ENCODE measurements at places on chromosomes 7 and 10.
A peak's percentile ranks its signal among the peaks of the same experiment; 100 is the strongest.

DNA sequence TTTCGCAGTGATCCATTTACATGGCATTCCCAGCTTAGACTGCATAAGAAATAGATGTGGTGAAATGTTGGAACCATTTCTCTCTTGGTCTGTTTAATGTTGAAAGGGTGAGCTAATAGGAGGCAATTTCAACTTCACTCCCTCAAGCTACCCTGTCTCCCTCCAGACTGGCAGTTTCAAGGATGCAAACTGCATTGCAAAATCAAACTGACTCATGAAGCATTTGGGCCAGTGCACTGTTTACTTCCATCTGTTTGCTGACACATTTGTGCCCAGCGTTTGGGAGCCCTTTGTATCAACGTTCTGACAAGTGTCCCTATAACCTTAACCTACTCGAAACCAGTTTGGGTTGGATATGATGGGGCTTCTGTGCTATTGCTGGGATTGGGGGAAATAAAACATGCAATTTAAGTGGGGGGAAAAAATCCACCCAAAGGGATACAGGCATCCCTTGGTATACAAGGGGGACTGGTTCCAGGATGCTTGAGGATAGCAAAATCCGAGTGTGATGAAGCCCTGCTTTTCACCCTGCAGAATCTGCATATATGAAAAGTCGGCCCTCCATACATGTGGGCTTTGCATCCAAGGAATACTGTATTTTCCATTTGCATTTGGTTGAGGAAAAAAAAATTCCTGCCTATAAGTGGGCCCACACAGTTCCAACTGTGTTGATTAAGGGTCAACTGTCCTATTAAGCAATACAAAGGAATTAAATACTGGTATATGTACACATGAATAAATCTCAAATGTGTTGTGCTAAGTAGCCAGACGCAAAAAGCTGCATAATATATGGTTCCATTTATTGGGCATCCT is 15.6 kb downstream of the RHEB start:
- DNase-seq: peak; percentile 87

DNA sequence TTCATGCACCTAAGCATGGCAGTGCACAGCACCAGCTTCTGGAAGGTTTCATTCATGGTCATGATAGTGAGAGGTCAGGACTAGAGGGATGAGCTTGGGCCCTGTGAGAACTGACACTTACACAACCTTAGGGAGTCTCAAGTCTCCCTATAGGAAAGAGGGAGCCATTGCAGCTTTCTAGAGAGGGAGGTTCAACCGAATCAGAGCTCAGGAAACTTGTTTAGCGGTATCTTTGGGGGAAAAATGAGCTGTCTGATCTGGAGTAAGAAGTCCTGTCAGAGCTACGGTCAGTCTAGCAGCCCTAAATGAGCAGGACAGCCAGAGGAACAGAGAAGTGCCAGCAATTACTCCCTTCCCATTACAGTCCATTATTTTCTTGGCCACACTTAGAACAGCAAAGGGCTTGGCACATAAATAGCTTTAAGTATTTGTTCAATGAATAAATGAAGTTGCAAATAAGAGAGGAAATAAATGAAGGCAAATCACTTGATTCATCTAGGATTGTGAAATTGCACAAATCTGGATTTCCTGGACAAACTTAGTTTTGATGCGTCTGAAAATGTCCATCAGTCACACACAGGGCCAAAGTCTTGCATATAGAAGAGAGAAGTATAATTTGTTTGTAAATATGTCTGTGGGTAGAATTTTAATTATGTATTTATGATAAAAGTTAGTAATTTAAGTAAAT is 262.0 kb downstream of the GLI3 start:
- DNase-seq: no peak

DNA sequence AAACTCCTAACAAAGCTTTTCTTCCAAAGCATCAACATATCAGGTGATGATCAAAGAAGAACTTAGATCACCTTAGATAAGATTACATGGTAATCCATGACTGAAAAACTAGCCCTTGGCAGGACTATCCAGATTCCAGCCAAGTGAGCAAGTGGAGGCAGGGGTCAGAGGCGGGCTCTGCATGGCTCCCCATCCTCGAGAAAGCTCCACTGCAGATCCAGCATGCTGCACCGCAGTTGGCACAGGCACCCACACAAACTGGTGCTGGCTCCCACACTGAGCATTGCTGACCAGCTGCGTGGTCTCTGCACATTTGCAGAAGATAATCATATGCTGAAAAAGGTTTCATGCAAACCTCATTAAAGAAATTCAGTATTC is 10.1 kb downstream of the PSAP start:
- DNase-seq: no peak

DNA sequence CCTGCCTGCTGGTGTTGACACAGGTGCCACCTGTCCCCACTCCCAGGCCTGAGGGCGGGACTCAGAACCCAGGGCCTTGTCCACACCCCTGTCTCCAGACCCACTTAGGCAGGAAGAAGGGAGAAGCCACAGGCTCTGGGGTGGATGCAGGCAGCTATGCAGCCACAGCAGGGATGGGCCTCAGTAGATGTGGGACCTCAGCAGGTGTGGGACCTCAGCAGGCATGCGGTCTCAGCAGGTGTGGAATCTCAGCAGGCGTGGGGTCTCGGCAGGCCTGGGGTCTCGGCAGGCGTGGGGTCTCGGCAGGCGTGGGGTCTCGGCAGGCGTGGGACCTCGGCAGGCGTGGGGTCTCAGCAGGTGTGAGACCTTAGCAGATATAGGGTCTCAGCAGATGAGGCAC is 118.0 kb upstream of the PITRM1 start:
- no peak for DNase-seq

DNA sequence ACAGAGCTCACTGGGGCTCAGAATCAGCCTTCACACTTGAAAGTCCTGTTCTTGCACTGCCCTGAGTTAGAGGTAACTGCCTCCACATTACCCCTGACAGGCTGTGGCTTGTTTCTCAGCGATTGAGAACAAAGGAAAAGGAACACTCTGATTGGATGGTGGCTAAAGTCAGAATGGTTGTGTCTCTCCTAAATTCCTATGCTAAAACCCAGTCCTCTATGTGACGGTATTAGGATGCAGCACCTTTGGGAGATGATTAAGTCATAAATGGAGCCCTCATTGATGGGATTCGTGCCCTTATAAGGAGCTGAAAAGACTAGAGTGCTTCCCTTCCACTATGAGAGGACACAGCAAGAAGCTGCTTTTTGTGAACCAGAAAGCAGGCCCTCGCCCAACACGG is 38.9 kb upstream of the DGKI start:
- DNase-seq: no peak

DNA sequence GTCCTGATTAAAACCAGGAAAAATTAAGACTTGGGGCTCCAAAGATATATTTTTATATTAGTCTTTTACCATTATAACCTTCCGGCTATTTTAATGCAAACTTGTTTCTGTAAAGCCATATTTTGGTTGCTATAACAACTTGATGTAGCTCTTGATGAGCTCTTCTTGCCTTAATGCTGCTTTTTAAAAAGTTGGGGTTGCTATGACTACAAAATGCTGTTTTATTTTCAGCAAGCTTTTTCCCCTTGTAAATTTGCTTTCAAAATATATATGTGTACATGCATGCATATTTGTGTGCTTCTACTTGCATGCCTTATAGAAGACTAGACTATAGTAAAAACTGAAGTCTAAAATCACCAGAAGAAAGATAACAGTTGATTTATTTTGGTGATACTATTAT is 99.7 kb downstream of the CSTF2T start:
- no peak for DNase-seq

GRCh38 chr7:102417105-102417504 is 16.3 kb upstream of the ORAI2 start:
- DNase-seq: no peak

- peak; percentile 14 for DNase-seq
Observed at GRCh38 chr7:102973096-102973802, 60.4 kb downstream of the LRRC17 start.

GRCh38 chr10:24930427-24930826 is 22.0 kb downstream of the PRTFDC1 start:
- DNase-seq: no peak

DNA sequence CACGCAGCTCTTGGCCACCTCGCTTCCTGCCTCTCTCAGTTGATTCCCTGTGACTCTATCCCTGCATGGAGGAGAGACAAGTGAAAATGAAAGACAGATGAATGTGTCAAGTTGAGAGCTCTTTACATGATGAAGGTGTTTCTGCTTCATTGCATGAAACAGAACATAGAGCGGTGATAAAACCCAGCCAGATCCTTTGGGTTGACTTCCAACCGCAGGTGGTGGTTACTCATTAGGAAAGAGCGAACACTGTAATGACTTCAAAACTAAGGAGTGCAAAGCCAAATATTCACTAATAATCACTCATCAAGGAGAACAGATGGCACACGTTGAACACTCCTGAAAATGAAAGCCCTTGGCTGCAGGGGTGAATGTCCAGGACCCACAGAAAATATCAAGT is 31.8 kb upstream of the WDR11 start:
- DNase-seq: no peak
